ENCODE measurements at places on chromosomes 7 and 10.

GRCh38 chr10:22992075-22992474, 64.2 kb downstream of the ARMC3 start:
- DNase-seq: no peak

DNA sequence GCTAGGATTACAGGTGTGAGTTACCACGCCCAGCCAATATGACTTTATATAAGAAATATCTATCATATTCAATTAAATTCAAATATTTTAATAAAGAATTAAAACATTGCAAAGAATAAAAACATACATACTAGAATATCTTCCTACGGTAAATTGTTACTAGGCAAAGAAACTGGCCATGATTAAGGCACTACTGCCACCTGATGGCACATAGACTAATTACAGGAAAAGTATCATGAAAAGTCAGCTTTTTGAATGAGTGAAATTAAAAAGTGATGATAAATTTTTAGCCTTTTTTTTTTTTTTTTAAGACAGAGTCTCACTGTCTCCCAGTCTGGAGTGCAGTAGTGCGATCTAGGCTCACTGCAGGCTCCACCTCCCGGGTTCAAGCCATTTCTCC, 30.9 kb downstream of the MRPS33 start:
- peak; percentile 9 for DNase-seq

DNA sequence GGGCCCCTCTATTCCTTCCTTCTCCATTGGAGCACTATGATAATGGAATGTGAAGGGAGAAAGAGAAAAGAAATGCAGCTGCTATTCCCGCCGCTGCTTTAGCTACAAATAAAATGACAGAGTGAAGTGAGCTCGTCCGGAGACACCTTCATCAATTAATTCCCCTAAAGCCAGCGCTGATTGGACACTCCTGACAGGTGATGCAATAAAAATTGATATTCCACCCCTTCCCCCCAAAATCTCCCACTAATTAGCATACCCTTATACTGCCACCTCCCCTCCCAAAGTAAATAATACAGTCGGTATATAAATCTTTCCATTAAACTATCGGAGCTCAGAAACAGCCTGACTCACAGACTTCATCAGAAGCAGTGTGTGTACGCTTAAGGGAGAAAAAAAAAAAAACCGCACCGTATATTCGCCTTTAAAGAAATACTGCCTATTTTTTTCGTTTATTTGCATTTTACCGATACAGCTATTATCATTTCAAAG, 7.3 kb downstream of the SKIDA1 start:
- DNase-seq: no peak

DNA sequence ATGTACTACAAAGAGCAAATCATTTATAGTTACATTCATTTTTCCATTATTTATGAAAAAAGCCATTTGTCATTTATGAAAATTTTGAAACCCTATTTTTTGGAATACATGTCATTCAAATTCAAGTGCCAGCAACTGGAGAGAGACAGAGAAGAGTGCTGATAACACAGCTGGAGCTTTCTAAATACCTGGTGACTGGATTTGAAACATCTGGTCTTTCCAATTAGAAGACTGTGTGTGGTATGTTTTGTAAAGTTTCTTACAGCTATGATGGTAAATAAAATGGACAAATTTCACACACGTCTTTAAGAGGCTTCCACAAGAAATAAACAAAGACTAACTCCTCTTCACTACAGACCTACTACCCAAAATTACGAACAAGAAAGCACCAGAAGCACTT, 56.8 kb downstream of the CHCHD3 start:
- no peak for DNase-seq

DNA sequence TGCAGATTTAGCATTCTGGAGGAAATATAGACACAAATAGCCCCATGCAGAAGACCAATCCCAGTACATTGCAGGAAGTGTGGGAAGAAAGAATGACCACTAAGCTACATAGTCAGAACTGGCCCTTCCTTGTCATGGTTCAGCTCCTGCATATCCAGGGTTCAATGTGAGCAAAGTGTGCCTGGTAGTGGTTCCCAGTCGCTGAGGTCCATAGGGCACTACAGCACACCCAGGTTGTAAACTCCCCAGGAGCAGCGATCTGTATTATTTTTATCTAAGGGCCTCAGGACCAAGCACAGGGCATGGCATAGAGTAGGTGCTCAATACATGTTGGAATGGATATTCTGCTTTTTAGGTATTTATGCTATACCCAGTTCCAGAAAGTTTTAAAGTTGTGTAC, 114.4 kb downstream of the RTKN2 start:
- DNase-seq: no peak

GRCh38 chr10:31770307-31770902, 158.2 kb downstream of the ARHGAP12 start:
- DNase-seq: no peak

GRCh38 chr7:112416127-112416526, 34.1 kb upstream of the IFRD1 start:
- DNase-seq: no peak

All from bone marrow (tissue), 2 donors.